ENCODE measurements at places on chromosomes 13 and 19. TPM values are rescaled to one million over a fixed set of nuclear protein-coding genes. Genes with fewer than 3 reads are reported as not detected.

Gene TMIGD2
- not detected for total RNA-seq

Gene LSR
- 3.4 TPM for total RNA-seq

Gene LIG1
- total RNA-seq: 5.2 TPM

Gene NXNL1
- 0.59 TPM for total RNA-seq

Gene ZNF850
- 3.3 TPM for total RNA-seq

Gene ZNF813
- 0.75 TPM for total RNA-seq

Gene MRI1
- 15.4 TPM for total RNA-seq

Gene VSTM1
- total RNA-seq: not detected

Gene PSG6
- not detected for total RNA-seq

Gene CBY2
- not detected for total RNA-seq

Gene ERFL
- total RNA-seq: not detected

Gene ETV2
- 0.78 TPM for total RNA-seq

Gene EMC10
- 106 TPM for total RNA-seq

Gene CCDC194
- 0.40 TPM for total RNA-seq

Gene ATP7B
- total RNA-seq: 10.8 TPM

Gene KCNJ14
- total RNA-seq: 0.32 TPM

Gene CYP4F2
- not detected for total RNA-seq

Gene ZNF763
- 3.1 TPM for total RNA-seq

Gene ZNF729
- not detected for total RNA-seq

Gene MISP3
- total RNA-seq: 7.9 TPM

Gene ADGRE2
- total RNA-seq: 2.5 TPM

Gene SIGLEC9
- 1.4 TPM for total RNA-seq

Gene SIGLECL1
- total RNA-seq: not detected

Gene NKPD1
- not detected for total RNA-seq

Gene TPRX1
- total RNA-seq: not detected

Measured in cardiac septum (tissue), 1 donor.